Glomerular endothelial cell (primary cell): ENCODE measurements at places on chromosomes 6 and 20. TPM values are rescaled to one million over a fixed set of nuclear protein-coding genes. Genes with fewer than 3 reads are reported as not detected.

DNA sequence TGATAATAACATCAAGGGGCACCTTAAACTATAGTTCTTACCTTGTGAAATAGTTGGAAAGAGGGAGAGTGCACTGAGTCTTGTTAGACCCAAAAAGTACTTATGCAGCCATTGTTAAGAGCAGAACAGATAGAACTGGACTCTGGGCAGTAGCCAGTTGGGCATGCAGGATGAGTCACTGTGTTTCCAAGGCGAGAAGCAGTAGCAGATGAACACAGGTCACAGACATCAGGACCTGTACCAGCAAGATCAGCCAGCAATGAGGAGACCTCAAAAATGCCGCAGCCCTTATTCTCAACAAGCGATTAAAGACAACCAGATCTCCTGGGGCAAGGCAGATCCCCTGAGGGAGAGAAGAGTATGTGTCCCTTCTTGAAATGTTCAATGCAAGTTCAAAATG lies 79.0 kb downstream of the SAMD3 start:
- DNase-seq = no peak

- no peak for DNase-seq
Measured at GRCh38 chr6:160634706-160635105, 29.4 kb downstream of the LPA start.

- no peak for DNase-seq
Measured at GRCh38 chr6:162613310-162613709, 114.3 kb downstream of the PRKN start.

DNA sequence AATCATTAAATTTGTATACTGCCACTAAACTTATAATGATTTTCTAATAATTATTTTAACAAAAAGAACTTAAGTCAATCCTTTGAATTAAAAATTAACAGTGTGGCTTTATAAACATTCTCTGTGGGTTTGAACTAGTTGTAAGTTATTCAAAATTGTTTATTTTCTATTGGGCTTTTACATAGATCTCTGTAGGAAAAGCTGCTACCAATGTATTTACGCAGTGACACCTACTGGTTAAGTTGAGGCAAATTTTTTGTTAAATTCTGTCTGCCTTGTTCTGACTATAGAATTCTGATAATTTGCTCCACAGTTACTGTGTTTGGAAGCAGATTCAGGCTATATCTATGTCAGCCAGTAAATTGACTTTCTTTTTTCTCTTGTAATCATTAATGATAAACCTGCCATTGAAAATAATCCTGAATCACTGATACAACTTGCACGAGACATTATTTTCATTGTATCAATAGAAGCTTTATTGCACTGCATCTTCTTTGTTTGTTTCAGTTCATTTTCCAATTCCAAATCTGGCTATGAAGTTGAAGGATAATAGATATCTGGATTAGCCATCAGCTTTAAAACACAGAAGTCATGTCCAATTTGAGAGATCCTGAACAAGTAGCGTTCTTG lies 66.0 kb upstream of the UTRN start:
- peak; percentile 29 for DNase-seq

GRCh38 chr6:87789198-87789899 lies 87.3 kb upstream of the AKIRIN2 start:
- DNase-seq = peak; percentile 16

GRCh38 chr6:136737871-136738691 lies 54.2 kb downstream of the MAP3K5 start:
- no peak for DNase-seq

GRCh38 chr20:37218441-37218840 lies 39.1 kb upstream of the MROH8 start:
- DNase-seq = no peak

Gene LY6G6F
- not detected in 2 replicates for total RNA-seq

DNA sequence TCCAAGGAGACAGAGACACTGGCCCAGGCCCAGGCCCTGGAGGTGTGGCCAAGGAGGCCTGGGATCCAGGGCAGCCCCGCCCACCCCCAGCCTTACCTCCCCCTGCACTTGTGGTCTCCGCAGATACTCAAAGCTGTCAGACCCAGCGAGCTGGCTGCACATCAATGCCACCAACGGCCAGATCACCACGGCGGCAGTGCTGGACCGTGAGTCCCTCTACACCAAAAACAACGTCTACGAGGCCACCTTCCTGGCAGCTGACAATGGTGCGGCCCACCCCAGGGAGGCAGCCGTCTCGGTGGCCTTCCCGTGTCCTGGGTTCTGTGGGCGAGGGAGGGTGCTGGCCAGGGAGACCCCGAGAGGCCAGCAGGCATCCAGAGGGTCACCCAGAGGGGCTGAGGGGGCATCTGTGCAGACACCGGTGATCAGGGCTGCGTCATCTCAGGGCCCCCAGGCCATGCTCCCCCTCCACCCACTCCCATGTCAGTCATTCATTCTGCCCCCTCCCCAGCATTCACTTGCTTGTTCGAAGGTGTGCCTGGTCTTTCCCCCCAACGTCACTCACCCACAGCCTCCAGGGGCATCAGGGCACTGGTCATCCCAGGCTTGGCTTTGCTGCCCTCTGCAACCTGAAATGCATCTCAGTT lies 141.3 kb downstream of the TAF4 start:
- DNase-seq = no peak

DNA sequence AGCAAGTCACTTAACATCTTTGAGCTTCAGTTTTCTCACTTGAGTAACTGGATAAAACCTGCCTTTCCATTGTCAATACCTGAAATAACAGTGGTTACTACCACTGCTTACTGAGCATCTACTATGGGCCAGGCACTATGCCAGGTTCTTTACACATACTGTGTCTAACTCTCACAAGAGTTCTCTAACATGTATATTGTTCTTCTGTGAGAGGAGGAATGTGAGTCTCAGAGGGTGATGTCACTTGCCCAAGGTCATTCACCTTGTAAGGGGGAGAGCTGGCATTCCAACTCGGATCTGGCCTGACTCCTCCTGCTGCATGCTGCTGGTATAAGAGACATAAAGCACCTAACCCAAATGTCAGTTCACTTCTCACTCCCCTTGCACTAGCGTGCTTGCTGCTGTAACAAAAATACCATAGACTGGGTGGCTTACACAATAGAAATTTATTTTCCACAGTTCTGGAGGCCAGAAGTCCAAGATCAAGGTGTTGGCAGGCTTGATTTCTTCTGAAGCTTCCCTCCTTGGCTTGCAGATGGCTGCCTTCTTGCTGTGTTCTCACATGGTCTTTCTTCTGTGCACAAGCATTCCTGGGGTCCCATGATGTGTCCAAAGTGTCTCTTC lies 21.9 kb upstream of the SGK2 start:
- no peak for DNase-seq

Gene SLC16A10
- total RNA-seq = 0.29 TPM in 1 of 2 replicates, not detected in the other

GRCh38 chr6:90068264-90068663 lies 174.0 kb downstream of the GJA10 start:
- DNase-seq = no peak

DNA sequence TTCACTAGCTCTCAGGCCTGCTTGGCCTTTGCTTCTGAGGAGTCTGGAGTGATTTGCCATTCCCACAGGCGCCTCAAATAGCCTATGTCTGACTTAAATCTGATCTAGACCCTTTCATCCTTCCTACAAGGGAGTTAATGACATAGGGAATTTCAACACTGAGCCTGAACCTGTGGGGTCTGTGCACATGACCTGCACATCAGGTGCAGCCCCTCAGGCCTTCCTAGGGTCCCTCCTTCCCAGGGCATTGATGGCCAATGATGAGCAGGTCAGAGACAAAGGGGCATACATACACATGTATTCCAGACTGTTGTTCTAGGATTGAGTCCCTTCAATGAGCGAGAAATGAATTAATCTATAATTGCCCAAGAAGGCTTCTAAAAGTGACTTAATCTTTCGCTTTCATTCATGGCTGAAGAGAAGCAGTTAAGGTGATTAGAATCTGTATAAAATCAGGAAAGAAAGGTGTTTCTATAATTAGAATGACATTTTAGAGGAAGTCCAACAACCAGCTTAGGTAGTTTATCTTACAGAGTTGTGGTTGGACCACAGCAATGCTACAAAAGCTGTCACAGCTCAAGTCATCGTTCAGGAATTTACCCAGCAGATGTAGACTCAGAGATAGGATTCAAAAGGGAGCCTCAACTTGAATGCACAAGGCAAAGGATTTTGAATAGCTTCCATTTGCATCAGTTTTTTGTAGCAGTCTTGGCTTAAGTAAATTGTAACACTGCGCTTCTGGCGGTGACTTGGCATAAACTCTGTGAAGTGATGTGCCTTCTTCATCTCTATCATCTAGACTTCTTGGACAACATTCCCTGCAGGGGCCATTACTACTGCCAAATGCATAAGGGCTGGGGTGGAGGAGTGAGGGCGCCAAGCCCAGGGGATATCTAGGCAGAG lies 27.0 kb upstream of the TBC1D7 start:
- DNase-seq = no peak

GRCh38 chr6:8934318-8934717 lies 499.0 kb upstream of the SLC35B3 start:
- no peak for DNase-seq

GRCh38 chr20:50378170-50379000 lies 131.8 kb upstream of the PTPN1 start:
- no peak for DNase-seq

DNA sequence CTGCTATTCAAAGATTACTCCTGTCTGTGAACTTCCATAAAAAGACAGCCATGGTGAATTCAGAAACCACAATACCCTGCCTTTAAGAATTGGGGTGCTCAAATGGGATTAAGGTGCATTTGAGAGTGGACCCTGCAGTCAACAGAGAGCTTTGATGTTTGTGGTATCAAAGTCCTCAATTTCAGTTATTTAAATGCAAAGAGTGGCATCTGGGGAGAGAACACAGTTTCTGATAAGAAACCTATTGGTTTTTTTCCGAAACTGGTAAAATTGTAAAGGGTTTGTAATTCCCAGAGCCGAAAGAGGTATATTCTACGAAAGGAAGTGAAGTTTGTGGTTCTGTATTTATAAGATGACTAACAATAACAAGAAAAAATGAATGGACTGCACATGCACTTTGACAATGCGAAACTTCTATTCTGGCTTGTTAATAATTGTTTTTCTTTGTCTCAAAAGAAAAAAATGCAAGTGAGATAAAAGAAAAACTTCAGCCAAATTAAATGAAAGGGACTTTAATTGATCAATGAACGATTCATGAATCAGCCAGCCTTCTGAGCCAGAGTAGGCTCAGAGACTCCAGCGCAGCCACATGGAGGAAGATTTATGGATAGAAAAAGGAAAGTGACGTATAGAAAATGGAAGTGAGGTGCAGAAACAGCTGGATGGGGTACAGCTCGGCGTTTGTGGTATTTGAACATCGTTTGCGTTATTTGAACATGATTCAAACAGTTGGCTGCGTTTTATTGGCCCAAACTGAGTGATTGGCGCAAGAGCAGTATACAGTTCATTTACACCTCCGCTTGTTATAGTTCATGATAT lies 70.5 kb upstream of the DUSP22 start:
- DNase-seq = no peak

- DNase-seq = no peak
Measured at GRCh38 chr20:15345287-15345686, 1007.9 kb upstream of the FLRT3 start.

- no peak for DNase-seq
Measured at GRCh38 chr20:62378215-62378614, 8.7 kb upstream of the RPS21 start.

Gene NKAIN4
- 0.58 and 4.8 TPM in 2 replicates for total RNA-seq

DNA sequence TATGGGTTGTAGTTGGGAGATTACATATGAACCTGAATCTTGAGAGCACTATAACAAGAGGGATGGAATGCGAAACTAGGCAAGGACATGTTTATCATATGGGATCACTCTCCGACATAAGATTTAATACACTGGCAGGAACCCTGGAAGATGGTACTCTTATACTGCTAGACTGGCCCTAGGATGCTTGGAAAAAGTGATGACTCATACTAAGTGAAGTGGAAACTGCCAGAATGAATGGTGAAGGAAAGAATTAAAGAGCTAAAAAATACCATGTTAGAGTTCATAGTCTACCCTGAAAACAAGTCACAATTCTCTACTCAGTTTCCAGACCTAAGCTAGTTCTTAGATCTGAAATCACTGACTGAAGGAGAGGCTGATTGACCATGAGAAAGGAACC lies 45.5 kb upstream of the THEMIS start:
- no peak for DNase-seq

DNA sequence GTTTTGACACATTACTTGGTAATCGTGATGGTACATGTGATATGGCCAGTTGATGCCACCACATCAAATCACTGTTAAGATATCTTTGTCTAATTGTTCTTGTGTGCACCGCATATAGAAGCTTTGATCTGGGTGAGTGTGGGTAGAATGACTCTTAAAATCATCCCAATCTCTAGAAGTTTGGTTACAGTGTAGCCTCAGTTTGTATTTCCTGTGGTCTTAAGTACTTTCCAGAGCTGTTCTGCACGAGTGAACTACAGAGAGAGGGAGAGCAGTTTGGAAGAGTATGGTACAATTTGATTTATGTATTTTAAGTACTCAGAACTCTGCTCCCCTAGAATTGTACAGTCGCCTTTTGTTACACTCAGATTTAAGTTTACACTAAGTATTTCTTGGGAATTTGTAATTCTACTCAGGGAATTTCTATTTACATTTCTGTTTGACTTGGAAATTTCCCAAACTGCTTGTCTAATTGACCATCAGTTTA lies 37.5 kb downstream of the SNX9 start:
- DNase-seq = no peak

Gene ZNF311
- total RNA-seq = 0.05 and 0.70 TPM in 2 replicates

GRCh38 chr6:14348389-14348788 lies 230.8 kb downstream of the CD83 start:
- DNase-seq = no peak

Gene DDX39B
- total RNA-seq = 230 and 249 TPM in 2 replicates

DNA sequence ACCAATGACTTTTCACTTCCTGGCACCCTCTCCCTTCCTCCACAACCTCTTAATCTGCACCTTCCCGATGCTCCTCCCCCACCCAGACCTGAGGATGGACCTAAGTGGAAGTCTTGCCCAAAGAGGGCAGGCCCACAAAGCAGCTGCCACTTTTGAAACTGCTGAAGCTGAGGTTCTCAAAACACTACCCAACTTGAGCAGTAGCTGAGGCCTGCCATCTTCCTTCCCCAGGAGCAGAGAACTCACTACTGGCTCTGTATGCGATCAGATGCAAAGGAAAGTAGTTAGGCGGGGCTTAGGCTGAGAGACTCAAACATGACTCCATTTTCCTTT lies 1.5 kb downstream of the HM13 start:
- DNase-seq = no peak

GRCh38 chr6:151044465-151045441 lies 179.3 kb downstream of the MTHFD1L start:
- peak; percentile 95 for DNase-seq
